Right ventricle myocardium inferior (tissue), 1 donor: ENCODE measurements at places on chromosomes 6 and 20. TPM values are rescaled to one million over a fixed set of nuclear protein-coding genes. Genes with fewer than 3 reads are reported as not detected.

The FILIP1 gene
- 149 TPM for total RNA-seq

The B4GALT5 gene
- total RNA-seq, result 44.0 TPM

The THBS2 gene
- total RNA-seq, result 10.6 TPM

The IRF4 gene
- total RNA-seq, result 0.68 TPM

DNA sequence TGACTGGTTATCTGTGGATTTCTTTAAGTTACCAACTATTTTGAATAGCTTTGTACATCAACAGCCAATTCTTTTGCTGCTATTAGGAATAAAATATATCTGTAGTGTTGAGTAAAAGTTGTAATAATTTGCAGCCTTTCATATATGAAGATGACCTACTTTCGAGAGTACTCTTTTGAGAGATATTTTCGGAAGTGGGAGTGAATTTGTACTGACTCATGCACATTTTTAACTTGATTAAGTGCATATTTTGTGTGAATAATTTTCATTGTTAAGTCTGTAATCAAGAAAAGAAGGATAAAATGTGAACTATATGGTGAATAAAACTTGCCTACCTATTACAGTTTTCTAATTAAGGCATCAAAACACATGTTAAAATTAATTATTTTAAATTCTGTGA is 51.9 kb downstream of the L3MBTL3 start:
- DNase-seq, result no peak

DNA sequence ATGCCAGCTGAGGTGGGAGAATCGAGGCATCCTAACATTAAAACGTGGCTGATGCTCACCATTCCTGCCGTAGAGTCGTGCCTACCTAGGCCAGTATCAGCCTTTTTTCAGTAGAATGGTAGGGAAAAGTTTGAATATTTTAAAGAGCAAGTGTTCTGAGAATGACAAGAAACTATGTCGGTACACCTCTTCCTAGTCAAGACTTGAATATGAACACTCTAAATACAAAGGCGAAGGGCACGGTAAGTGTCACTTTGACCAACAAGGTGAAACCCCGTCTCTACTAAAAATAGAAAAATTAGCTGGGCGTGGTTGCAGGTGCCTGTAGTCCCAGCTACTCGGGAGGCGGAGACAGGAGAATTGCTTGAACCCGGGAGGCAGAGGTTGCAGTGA is 1.0 kb downstream of the GINM1 start:
- DNase-seq, result no peak

- no peak for DNase-seq
Observed at GRCh38 chr6:39808964-39809363, 16.8 kb downstream of the DAAM2 start.

DNA sequence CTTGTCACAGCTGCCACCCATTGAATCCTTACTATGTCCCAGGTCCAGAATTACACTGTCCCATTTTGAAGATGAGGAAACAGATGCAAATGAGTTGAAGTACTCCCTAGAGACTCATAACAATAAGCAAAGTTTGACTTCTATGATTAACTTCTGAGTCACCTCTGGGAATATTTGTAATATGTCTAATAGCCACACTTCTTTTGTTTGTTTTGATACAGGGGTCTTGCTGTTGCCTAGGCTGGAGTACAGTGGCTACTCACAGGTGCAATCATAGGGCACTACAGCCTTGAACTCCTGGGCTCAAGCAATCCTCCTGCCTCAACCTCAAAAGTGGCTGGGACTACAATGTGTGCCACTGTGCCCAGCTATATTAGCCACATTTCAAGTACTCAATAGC is 11.4 kb upstream of the SOX12 start:
- no peak for DNase-seq

- DNase-seq, result no peak
Observed at GRCh38 chr6:154513601-154514320, 3.3 kb upstream of the CNKSR3 start.

DNA sequence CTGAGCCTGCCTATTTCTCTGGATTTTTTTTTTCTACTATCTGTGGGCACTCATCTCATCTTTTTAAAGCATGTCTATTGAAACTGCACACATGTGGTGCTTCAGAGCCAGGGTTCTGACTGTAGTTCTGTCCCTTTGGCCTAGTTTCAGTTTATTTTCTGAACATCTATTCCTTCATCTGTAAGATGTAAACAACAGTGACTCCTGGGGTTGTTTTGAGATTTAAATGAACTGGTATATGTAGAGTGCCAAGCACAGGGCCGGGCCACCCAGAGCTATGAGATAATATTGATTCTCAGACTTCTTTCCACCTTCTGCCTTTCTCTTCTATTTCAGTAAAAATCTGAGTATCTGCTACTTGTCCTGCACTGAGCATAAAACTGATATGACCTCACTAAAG is 185.1 kb downstream of the CARMIL1 start:
- no peak for DNase-seq

The ARMH2 gene
- total RNA-seq, result not detected

DNA sequence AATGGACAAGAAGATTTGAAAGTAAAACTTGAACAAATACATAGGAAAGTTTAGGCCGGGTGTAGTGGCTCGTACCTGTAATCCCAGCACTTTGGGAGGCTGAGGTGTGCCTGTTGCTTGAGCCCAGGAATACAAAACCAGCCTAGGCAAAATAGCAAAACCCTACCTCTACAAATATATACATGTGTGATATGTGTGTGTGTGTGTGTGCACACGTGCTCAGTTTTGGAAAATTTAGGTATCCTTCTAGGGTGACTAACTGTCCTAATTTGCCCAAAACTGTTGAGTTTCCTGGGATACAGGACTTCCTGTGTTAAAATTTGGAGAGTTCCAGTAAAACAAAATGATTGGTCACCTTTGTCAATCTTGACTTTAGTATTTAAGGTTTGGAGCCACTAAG is 503.2 kb downstream of the PKHD1 start:
- DNase-seq, result no peak
